ENCODE measurements at places on chromosomes 4 and X. TPM values are rescaled to one million over a fixed set of nuclear protein-coding genes. Genes with fewer than 3 reads are reported as not detected.

PRMT9 gene
- polyA plus RNA-seq: 4.9 TPM

FAM149A gene
- polyA plus RNA-seq: 7.9 TPM

FRMPD3 gene
- polyA plus RNA-seq: 0.05 TPM

PRR32 gene
- polyA plus RNA-seq: 2.3 TPM

CA5B gene
- 2.1 TPM for polyA plus RNA-seq

ALB gene
- polyA plus RNA-seq: 0.81 TPM

EFHC2 gene
- polyA plus RNA-seq: 4.7 TPM

CLIC2 gene
- 7.7 TPM for polyA plus RNA-seq

All from right cardiac atrium (tissue), 5 donors.